Activated T-cell treated with anti-CD3 and anti-CD28 coated beads, Interleukin-2, amount 50 U/mL, for 24 hours (primary cell): ENCODE measurements at places on chromosomes 7 and 10.

- H3K36me3 ChIP-seq, result no peaks in the 10 kb centered on the region
- peaks cover 37% of the 10 kb centered on the region for H3K27me3 ChIP-seq
- H3K27ac ChIP-seq, result no peak overlapping the region
- DNase-seq, result no peak
- H3K4me1 ChIP-seq, result no peaks in the 10 kb centered on the region
Observed at GRCh38 chr7:112358513-112358912, 91.7 kb upstream of the IFRD1 start.

DNA sequence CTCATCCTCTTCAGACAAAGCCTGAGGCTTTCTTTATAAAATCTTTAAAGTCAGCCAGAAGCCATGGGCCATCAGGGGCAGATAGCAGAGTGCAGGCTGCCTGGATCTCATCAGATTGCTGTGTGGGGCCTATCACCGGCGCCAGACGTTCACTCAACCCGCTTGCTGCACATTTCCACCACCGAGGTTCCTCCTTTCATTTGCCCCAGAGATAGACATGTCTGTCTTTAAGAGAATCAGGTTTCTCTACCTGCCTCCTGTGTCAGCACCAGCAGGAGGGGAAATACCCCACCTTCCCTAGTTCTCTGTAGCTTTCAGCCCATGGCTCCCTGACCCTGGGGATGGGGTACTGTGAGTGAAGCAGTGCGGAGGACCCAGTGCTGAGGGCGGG lies 22.0 kb downstream of the SLC18A2 start:
- H3K4me3 ChIP-seq, result no peak overlapping the region
- H3K4me1 ChIP-seq, result peaks cover 4% of the 10 kb centered on the region
- no peaks in the 10 kb centered on the region for H3K36me3 ChIP-seq

GRCh38 chr7:15685358-15686294 lies 857 bp downstream of the MEOX2 start:
- H3K36me3 ChIP-seq, result no peaks in the 10 kb centered on the region

DNA sequence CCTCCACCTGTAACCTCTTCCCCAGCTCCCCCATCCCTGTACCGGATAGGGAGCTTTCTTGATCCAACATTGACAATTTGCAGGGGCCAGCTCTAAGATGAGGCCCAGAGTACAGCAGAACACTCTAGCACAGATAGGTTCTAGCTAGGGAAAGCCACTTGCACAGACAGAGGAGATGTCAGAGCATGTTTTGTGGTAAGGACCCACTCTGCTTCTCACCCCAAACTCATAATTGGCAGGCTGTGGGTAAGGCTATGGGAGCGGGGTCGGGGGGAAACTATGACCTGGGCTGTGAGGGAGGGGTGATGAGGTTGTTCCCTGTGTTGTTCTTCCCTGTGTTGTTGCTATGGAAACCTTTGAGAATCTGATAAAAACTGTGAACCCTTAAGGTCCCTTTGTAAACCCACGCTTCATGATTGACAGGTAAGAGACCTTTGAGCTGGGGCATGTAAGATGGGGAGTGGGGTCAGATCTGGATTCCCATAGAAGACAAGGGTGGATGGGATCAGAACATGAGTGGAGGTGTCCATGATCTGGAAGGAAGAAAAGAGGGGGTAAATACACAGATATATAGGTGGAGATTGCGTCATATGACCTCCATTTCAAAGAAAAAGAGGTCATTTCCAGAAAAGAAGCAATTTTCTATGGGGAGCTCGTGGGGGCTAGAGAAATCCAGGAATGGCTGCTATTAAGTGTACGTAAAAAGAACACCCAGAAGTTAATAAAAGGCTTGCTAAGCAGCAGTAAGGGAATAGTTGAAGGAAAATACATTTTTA lies 4.0 kb downstream of the CALD1 start:
- H3K27me3 ChIP-seq, result peaks cover 18% of the 10 kb centered on the region
- no peak overlapping the region for H3K27ac ChIP-seq
- H3K4me3 ChIP-seq, result no peak overlapping the region
- peaks cover 2% of the 10 kb centered on the region for H3K4me1 ChIP-seq

GRCh38 chr10:82757901-82758300 lies 882.9 kb downstream of the NRG3 start:
- H3K27ac ChIP-seq, result no peak overlapping the region
- no peaks in the 10 kb centered on the region for H3K27me3 ChIP-seq
- H3K4me3 ChIP-seq, result no peak overlapping the region
- DNase-seq, result no peak

GRCh38 chr10:12129222-12130111 lies at the start of gene SEC61A2:
TSS of gene SEC61A2 (plus strand) at chr10:12129677. CDS start at chr10:12129788, 111 bp downstream.
- peak; percentile 99 for DNase-seq
- H3K4me3 ChIP-seq, result peak within 1 kb of the TSS; percentile 87
- peaks cover 33% of the 10 kb centered on the region for H3K36me3 ChIP-seq
- no peaks in the 10 kb centered on the region for H3K27me3 ChIP-seq

DNA sequence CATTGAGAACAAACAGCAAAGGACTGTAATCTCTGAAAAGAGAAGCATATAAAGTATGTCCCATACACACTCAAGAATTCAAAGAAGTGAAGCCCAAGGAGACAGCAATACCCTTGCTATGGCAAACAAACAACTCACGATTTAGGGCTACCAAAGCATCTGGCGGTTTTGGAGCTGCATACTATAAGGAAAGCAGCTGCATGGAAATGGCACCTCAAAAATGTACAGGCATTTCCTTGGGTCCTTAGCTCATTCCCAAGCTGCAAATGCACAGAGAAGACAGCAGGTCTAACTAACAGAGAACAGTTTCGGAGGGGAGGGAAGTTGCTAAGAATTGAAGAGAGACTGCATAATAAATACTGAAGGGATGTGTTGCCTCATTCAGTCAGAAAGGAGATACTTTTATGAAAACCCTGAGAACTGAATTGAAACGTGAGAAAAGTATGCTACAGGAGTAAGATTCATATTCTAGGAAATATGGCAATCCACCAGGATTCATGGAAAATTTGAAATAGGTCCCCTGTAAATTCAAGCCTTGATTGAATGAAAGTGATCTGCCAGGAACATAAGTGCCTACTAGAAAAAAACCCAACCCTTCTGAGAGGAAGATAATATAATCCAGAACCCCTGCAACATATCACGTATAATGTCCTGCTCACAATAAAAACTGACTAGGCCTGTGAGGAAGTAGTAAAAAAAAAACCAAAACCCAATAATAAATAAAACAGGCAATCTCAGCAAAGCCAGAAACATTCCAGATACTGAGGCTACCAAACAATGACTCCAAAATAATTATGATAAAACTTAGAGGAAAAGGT lies 36.4 kb downstream of the CUBN start:
- H3K27ac ChIP-seq, result no peak overlapping the region
- H3K36me3 ChIP-seq, result peaks cover 10% of the 10 kb centered on the region
- peaks cover 10% of the 10 kb centered on the region for H3K4me1 ChIP-seq
- H3K4me3 ChIP-seq, result no peak overlapping the region

- no peak overlapping the region for H3K4me3 ChIP-seq
- no peak for DNase-seq
- H3K27me3 ChIP-seq, result peaks cover 24% of the 10 kb centered on the region
- H3K27ac ChIP-seq, result no peak overlapping the region
- no peaks in the 10 kb centered on the region for H3K36me3 ChIP-seq
- H3K4me1 ChIP-seq, result peaks cover 2% of the 10 kb centered on the region
Observed at GRCh38 chr7:123494193-123494796, 40.1 kb downstream of the IQUB start.

DNA sequence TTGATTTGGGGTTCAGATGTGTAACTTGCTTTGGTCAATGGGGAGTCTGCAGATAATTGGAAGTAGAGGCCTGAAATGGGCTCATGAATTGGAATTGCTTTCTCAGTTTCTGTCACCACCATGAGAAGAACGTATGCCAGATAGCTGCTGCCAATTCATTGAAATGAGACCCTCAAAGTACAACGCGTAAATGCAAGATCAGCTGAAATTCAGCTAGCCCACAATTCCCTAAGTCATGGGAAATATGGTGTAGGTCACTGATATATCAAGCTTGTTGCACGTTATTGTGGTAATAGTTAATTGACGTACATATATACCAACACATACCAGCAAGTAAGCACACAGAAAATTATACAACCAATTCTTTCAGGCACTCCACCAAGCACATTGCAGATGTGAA lies 520.0 kb downstream of the NRG3 start:
- no peak for DNase-seq
- H3K4me3 ChIP-seq, result no peak overlapping the region
- no peaks in the 10 kb centered on the region for H3K27me3 ChIP-seq

GRCh38 chr10:86374664-86375063 lies 8.1 kb upstream of the GRID1 start:
- H3K4me1 ChIP-seq, result no peaks in the 10 kb centered on the region
- no peak overlapping the region for H3K4me3 ChIP-seq
- peaks cover 65% of the 10 kb centered on the region for H3K27me3 ChIP-seq
- no peak overlapping the region for H3K27ac ChIP-seq
- no peaks in the 10 kb centered on the region for H3K36me3 ChIP-seq

DNA sequence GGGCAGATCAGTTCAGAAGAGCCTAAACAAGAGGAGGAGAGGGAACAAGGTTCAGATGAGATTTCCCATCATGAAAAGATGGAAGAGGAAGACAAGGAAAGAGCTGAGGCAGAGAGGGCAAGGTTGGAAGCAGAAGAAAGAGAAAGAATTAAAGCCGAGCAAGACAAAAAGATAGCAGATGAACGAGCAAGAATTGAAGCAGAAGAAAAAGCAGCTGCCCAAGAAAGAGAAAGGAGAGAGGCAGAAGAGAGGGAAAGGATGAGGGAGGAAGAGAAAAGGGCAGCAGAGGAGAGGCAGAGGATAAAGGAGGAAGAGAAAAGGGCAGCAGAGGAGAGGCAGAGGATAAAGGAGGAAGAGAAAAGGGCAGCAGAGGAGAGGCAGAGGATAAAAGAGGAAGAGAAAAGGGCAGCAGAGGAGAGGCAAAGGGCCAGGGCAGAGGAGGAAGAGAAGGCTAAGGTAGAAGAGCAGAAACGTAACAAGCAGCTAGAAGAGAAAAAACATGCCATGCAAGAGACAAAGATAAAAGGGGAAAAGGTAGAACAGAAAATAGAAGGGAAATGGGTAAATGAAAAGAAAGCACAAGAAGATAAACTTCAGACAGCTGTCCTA lies 52.7 kb upstream of the AGBL3 start:
- H3K4me1 ChIP-seq, result peaks cover 18% of the 10 kb centered on the region
- no peak overlapping the region for H3K4me3 ChIP-seq
- H3K27me3 ChIP-seq, result no peaks in the 10 kb centered on the region
- H3K27ac ChIP-seq, result no peak overlapping the region
- H3K36me3 ChIP-seq, result no peaks in the 10 kb centered on the region

GRCh38 chr7:51965454-51965853 lies 648.8 kb upstream of the COBL start:
- no peak overlapping the region for H3K4me3 ChIP-seq
- no peaks in the 10 kb centered on the region for H3K27me3 ChIP-seq
- DNase-seq, result no peak
- H3K27ac ChIP-seq, result no peak overlapping the region

DNA sequence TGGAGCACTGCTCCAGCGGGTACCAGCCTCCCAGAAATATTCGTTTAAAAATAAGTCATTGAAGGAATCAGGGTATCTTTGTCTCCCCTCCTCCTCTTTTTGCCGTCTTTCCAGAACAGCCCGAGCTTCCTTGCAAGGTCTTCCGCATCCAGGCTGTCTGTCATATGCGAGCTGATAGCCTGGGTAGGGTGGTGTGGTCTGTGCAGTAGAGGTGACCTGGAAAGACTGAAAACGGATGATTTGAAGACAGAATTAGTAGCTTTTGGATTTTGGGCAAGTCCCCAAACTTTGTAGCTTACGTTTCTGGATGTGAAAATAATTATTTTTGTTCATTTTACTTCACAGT lies 480 bp downstream of the VPS50 start:
- no peak for DNase-seq
- no peaks in the 10 kb centered on the region for H3K27me3 ChIP-seq
- peaks cover 10% of the 10 kb centered on the region for H3K36me3 ChIP-seq
- H3K27ac ChIP-seq, result peak overlapping the region; percentile 95
- peak overlapping the region; percentile 99 for H3K4me3 ChIP-seq
- H3K4me1 ChIP-seq, result peaks cover 26% of the 10 kb centered on the region
